EL (cell line): ENCODE measurements at places on chromosomes 7 and 10.

- no peak for DNase-seq
Measured at GRCh38 chr7:95631527-95631926, 35.2 kb upstream of the PDK4 start.

GRCh38 chr10:29749150-29749549, 114.4 kb upstream of the SVIL start:
- DNase-seq: no peak

DNA sequence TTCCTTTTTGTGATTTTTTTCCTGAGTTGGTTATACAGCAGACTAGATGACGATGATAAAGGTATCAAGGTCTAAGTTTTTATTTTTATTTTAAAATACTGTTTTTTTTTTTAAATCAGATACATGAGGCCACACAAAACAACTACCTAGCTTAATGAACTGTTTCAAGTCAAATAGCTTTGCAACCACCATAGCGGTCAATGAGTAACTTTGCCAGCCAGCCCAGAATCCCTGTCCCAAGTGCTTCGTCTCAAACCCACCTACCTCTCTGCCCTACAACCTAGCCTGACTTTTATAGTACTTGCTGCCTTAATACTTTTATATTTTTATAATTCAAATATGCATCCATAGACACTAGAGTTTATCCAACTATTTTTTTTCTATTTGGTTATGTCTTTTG, 676.5 kb downstream of the NRG3 start:
- DNase-seq: no peak

DNA sequence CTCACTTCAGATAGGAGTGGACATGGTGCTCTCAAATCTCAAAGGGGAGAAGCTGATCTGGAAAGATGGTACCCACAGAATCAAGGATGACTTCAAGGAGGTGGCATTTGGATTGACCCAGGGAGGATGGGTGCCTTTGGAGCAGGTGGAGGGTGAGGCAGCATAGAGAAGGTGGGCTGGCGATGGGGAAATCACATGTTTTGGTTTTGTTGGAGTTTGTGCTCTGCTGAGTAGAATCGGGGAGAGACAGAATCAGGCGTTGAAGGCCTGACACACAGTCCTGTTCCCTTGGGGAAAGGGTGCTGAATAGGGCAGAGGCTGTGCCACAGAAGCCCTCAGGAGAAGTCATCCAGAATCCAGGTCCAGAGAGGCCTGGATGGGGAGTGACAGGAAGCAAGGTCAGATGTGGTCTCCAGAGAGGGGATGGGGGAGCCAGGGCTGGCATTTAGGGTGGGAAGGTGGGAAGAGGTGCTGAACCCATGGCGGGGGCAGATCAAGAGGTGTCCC, 291.1 kb downstream of the GLRX3 start:
- DNase-seq: no peak

GRCh38 chr7:150968056-150968733, 9.9 kb downstream of the KCNH2 start:
- no peak for DNase-seq

- peak; percentile 11 for DNase-seq
Measured at GRCh38 chr7:92808635-92809034, 27.7 kb downstream of the CDK6 start.

- DNase-seq: no peak
Measured at GRCh38 chr7:94588075-94588474, 67.9 kb downstream of the SGCE start.

GRCh38 chr10:105138358-105138757, 497.3 kb downstream of the SORCS3 start:
- DNase-seq: no peak

DNA sequence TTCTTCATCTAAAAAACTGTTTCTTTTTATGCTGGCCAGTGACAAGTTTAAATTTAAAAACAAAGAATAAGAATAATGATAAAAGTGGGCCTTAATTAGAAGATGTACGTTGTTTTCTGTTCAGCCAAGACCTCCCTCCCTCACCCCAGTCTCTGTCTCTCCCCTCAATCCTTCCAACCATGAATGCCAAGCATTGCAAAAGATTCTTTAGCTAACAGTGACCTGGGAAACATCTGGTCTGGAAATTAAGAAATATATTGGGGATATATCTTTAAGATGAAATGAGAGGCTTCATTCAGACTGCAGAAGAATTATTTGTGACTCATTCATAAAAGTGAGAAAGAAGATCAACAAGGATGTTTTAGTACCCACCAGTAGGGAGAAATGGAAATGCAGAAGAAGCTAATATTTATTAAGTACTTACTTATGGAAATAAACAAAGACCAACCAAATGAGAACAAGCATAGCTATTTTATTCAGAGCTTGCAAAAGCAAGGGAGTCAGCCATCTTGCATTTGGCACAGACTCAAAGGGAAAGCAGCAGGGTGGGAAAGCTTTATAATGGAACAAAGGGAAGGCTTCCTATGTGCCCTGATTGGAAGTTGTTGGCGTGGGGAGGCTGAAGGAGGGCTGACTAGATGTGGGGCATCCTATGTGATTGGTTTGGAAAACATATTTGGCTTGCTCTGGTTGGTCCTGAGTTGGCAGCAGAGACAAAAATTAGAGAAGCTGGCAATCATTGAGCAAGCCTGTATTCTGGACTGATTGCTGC, 595.4 kb upstream of the GHITM start:
- DNase-seq: no peak
